ENCODE measurements at places on chromosomes 6 and 20. TPM values are rescaled to one million over a fixed set of nuclear protein-coding genes. Genes with fewer than 3 reads are reported as not detected.

The BTNL2 gene
- total RNA-seq: not detected

The CFAP206 gene
- total RNA-seq: 0.13 TPM

The ANKRD66 gene
- total RNA-seq: not detected

The FGD2 gene
- total RNA-seq: not detected

The PDYN gene
- total RNA-seq: not detected

The FAM209B gene
- 0.48 TPM for total RNA-seq

The RIPPLY2 gene
- total RNA-seq: 0.46 TPM

The GPR6 gene
- total RNA-seq: not detected

The MEP1A gene
- not detected for total RNA-seq

The DACT2 gene
- total RNA-seq: 0.20 TPM

The FOXP4 gene
- total RNA-seq: 24.9 TPM

The SLC22A3 gene
- 41.5 TPM for total RNA-seq

The COL20A1 gene
- total RNA-seq: 0.57 TPM

The ZBP1 gene
- not detected for total RNA-seq

The OGFRL1 gene
- total RNA-seq: 5.8 TPM

The MCCD1 gene
- not detected for total RNA-seq

The ASXL1 gene
- total RNA-seq: 34.6 TPM

The C6orf15 gene
- not detected for total RNA-seq

All from A549 treated with CORT108297 at 1 μM for 4 hours (cell line).